GM23248 (cell line): ENCODE measurements at places on chromosomes 5 and 9. TPM values are rescaled to one million over a fixed set of nuclear protein-coding genes. Genes with fewer than 3 reads are reported as not detected.

Gene DRD1
- total RNA-seq = not detected in 2 replicates

Gene TNFSF8
- not detected in 2 replicates for total RNA-seq

Gene IL5
- not detected in 2 replicates for total RNA-seq

Gene C7
- total RNA-seq = not detected in 2 replicates

Gene C9orf50
- total RNA-seq = 0.32 TPM in 1 of 2 replicates, not detected in the other

Gene NFIB
- total RNA-seq = 3.4 and 5.3 TPM in 2 replicates

Gene C9
- total RNA-seq = not detected in 2 replicates

Gene HTR1A
- total RNA-seq = not detected in 2 replicates

Gene KIF24
- 1.1 and 1.6 TPM in 2 replicates for total RNA-seq

Gene GMCL2
- total RNA-seq = not detected in 2 replicates

Gene IRX2
- 30.6 and 38.1 TPM in 2 replicates for total RNA-seq

Gene SMIM32
- not detected in 2 replicates for total RNA-seq

DNA sequence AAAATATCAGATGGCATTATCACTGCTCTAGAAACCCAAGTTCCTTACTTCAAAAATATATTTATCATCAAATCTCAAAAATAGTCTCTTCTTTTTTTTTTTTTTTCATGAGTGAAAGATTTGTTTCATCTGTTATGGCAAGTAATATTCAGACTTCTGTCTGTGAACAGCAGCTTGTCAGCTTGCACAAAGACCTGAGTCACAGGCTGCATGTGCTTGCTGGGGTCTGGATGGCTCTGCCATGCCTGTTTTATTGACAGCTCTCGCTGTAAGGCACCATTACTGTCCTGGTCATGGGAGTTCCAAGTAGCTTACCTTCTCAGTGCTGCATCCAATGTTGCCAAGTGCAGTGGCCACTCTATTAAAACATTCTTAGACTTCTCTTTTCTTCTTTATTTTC, 456.4 kb downstream of the GADD45G start:
- no peak for DNase-seq

GRCh38 chr5:156496291-156496690, 169.3 kb downstream of the SGCD start:
- no peak for DNase-seq

DNA sequence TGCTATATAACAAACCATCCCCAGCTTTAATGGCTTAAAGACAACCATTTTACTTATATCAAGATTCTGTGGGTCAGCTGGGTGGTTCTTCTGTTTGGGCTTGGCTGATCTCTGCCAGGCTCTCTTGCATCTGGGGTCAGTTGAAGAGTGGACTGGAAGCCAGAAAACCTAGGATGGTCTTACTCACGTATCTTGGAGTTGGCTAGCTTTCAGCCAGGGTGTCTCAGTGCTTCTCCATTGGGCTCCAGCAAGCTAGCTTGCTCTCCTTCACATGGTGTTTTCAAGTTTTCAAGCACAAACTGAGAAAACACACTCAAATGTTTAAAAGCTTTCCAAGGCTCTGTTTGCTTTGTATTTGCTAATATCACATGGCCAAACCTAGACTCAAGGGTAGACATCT, 146.8 kb downstream of the PIK3R1 start:
- DNase-seq = no peak

GRCh38 chr9:13244181-13244580, 35.3 kb downstream of the MPDZ start:
- no peak for DNase-seq

- no peak for DNase-seq
These were observed 558.3 kb downstream of the CHSY3 start for GRCh38 chr5:130462516-130462915.

- DNase-seq = no peak
These were observed 24.1 kb upstream of the PPP1R26 start for GRCh38 chr9:135455401-135456030.

DNA sequence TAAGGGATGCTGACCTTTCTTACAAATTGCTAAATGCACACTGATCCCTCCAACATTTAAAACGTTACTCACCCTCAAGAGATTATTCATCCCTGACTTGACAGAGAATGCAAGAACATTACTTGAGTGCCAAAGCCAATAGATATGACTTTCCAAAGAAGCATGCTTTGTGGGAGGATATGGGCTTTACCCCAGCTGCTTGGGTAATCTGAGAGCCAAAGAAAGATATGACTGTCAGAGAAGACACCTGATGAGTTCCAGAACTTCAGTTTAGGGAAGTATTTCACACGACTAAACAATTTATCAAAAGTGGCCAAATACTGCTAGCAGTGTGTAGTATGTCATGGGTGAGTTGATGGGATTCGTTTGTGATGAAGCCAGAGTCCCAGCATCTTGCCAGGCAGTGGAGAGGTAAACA, 7.4 kb upstream of the SPDL1 start:
- peak; percentile 96 for DNase-seq

GRCh38 chr5:58929726-58930125, 346.9 kb downstream of the RAB3C start:
- no peak for DNase-seq

DNA sequence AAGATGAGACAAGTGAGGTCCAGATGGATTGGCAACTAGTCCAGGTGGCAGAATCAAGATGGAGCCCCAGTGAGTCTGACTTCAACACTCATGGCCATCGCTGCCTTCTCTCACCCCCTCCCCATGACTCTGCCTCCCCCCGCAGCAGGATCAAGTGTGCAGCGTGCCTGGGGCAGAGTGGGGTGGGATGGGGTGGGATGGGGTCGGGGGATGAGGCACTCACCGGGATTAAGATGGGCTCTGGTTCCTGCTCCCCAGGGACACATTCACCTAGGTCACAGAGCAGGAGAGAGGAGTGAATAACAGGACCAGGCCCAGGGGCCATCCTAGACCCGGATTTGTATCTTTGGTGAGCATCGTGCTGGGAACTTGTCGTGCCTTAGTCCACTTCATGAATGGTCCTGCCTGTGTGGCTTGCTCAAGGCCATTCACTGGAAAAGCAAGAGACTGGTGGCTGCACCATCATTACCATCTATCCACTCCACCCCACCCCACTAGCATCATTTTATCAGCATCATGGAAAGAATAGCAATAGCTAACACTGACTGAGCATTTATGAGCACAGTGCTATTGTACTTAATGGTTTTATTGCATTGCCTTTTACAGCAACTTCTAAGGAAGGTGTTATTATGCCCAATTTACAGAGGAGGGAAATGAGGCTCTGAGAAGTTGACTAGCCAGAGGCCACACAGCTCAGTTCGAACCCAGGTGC, 8.5 kb downstream of the AMBP start:
- no peak for DNase-seq

DNA sequence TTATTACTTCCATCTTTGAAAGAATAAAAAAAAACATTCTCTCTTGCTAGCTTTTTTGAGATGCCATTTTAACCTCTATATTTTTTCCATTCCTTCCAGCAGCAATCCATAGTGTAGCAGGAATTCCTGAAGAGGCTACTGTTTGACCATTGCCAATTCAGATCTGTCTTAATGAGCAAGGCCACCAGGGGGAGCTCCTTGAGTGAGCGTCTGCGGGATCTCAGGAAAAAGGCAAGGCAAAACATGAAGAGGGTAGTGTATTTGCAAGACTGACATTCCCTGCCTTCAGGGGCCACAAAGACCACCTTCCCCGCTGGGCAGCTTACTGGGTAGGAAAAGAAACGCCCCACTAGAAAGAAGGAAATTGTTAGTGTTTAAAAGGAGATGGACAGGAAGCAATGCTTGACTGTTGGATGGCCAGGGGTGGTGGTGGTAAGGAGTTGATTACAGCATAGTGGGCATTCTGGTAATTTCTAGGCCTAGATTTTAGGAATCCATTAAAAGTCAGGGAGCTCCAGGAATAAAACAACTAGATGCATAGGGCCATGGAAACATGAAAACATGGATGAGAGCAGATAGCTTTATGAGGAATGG, 206.6 kb upstream of the HAPLN1 start:
- DNase-seq = peak; percentile 69

- no peak for DNase-seq
These were observed 16.1 kb upstream of the FAM174A start for GRCh38 chr5:100519075-100519474.

- DNase-seq = no peak
These were observed 3.1 kb downstream of the HMCN2 start for GRCh38 chr9:130268521-130269211.

DNA sequence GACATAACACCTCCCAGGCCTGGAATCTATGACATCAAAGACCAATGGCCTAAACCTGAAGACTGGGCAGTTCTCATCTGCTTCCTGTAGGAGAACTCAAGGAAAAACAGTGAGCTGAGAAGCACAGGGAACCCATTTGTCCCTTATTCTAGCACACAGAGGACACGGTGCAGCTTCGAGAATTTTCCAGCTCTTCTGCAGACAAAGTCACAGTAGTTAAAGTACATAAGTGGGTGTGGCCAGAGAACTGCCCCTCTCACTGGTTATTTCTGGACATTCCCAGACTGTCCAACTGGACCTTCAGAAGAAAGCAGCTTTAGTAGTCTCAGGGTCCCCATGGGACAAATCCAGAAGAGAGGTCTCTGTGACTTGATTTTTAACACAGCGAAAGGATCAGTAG, 114.6 kb downstream of the KLHL3 start:
- DNase-seq = peak; percentile 25

DNA sequence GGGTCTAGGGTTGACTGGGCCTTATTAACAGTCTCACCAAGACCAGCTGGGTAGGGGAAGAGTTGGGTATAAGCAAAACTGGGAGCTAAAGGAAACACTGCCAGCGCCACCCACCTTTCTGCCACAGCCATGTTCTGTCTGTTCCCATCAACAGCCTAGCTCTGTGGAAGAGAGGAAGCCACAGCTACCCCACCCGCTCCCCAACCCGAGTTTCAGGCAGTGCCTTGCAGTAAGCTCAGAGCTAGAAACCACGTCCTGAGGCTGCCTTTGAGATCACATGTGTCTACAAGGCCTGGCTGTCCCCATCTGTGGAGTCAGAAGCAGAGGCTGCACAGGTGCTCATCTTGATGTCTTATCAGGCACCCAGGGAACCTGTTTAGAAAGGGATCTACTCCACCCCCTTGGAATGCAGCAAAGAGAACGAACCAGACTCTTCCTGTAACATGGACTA, 15.3 kb downstream of the HNRNPH1 start:
- DNase-seq = no peak

DNA sequence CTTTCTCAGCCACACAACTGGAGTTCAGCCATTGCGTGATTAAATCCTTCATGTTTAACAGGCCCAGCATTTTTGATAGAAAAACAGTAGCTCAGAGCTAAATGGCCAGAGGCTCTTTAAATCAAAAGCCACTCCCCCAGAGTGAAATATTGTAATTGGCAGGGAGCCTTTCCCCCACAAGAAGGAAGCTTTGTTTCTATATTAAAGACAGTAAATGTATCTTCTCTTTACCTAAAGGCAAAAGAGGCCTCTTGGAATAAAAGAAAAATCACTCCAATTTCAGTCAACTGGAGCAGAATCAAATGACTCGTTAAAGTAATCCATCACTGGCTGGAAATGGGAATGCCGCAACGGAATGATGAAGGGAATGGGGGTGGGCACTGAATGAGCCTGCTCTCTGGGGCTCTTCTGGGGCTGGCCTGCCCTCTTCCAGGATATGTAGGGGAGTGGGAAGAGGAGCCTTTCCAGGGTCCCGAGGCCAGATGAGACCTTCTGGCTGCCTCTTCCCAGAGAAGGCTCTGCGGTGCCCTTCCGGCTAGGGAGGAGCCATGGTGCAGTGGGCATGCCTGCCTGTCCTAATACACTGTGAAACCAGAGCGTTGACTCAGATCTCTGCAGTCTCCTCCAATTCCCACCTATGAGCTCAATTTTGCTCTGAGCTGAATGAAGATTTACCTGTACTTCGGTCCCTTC, 45.2 kb downstream of the ANKDD1B start:
- peak; percentile 70 for DNase-seq

- peak; percentile 56 for DNase-seq
These were observed 78.4 kb upstream of the ITGA1 start for GRCh38 chr5:52709167-52709925.

DNA sequence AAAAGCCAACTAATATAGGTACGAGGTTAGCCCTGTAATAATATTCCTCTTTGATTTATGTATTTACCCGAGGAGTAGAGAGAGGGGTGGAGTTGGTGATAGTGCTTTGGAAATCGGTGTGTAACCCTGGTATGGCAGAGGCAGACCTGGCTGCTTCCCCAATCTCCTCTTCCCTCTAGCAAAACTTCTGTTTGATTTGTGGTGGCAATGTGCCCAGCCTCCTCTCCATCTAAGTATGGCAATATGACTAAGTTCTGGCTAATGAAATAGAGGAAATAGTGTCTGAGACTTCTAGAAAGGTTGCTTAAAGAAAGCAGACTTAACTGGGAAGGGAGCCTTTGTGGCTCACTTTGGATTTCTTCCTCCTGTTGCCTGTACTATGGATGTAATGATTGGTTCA, 491.1 kb downstream of the ENC1 start:
- peak; percentile 92 for DNase-seq

- DNase-seq = peak; percentile 86
These were observed 13.6 kb upstream of the ALDOB start for GRCh38 chr9:101449071-101449721.

DNA sequence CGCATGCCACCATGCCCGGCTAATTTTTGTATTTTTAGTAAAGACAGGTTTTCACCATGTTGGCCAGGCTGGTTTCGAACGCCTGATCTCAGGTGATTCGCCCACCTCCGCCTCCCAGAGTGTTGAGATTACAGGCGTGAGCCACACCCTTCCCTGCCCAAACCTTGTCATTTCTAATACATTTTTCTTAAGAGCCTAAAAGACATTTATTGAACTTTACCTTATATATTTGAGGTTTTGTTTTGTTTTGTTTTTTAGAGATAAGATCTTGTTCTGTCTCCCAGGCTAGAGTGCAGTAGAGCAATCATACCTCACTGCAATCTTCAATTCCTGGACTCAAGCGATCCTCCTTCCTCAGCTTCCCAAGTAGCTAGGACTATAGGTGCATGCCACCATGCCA, 39.8 kb upstream of the FANCC start:
- DNase-seq = no peak

GRCh38 chr9:119639287-119639955, 270.2 kb upstream of the BRINP1 start:
- DNase-seq = peak; percentile 78

- DNase-seq = no peak
These were observed 19.4 kb upstream of the DAB2IP start for GRCh38 chr9:121631978-121632418.

DNA sequence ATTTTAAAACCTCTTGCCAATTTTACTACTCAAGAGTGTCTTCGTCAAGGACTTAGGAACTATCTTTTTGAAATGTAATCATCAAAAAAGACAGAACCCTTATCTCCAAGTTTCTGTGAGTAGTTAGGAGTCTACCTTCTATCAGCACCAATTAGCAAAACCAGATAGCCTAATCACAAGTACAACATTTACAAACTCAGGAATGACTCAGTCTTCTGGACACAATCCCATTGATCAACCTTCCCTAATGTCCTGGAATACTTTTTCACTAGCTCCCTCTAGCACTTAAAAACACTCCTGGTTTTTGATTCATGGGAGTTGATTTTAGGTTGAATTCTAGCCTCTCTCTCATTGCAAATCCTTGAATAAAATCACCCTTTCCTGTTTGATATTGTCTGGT, 680.7 kb downstream of the PRR16 start:
- peak; percentile 26 for DNase-seq
